ENCODE measurements at places on chromosomes 16 and 17.
A peak's percentile ranks its signal among the peaks of the same experiment; 100 is the strongest.

GRCh38 chr17:44788139-44788538, 29.4 kb downstream of the ADAM11 start:
- no peak for DNase-seq

GRCh38 chr17:41836550-41837196, 641 bp upstream of the NT5C3B start:
- DNase-seq, result no peak

DNA sequence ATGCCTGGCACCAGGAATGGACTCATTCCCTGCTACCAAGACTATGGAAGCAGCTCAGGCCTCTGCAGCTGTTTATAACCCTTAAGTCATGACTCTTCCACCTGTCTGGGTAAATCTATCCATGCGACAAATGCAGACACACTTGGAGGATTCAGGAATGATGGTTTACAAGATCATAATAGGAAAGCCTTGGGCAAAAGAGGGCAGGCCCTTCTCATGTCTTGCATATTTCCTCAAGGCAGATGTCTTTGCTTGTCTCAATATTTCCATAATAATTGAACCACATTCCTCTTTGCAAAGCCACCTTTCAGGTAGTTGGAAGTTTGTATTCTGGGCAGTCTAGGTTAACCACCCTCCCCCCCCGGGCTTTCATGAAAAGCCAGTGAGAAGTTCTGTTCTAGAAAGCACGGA, 884 bp upstream of the JPT1 start:
- no peak for DNase-seq

DNA sequence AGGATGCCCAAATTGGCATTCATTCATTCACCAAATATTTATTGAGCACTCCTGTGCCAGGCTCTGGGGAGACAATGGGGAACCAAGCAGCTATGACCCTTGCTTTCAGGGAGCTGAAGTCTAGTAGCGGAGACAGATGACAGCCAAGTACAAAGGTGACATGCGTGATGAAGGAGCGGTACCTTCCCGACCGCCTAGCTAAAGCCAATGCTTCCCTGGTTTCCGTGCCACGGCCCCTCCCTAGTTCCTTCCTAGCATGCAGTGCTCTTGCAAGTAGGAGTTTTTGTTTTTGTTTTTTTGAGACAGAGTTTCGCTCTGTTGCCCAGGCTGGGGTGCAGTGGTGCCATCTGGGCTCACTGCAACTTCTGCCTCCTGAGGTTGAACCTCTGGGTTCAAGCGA, 3.2 kb upstream of the SLC5A2 start:
- no peak for DNase-seq

GRCh38 chr16:12661656-12662172, 142.0 kb downstream of the CPPED1 start:
- no peak for DNase-seq

GRCh38 chr17:82297280-82297713, 20.1 kb downstream of the CD7 start:
- DNase-seq, result peak; percentile 37

GRCh38 chr17:56985371-56986162, 7.6 kb downstream of the SCPEP1 start:
- DNase-seq, result no peak

- DNase-seq, result no peak
Measured at GRCh38 chr17:50344731-50345365, 1.1 kb upstream of the XYLT2 start.

DNA sequence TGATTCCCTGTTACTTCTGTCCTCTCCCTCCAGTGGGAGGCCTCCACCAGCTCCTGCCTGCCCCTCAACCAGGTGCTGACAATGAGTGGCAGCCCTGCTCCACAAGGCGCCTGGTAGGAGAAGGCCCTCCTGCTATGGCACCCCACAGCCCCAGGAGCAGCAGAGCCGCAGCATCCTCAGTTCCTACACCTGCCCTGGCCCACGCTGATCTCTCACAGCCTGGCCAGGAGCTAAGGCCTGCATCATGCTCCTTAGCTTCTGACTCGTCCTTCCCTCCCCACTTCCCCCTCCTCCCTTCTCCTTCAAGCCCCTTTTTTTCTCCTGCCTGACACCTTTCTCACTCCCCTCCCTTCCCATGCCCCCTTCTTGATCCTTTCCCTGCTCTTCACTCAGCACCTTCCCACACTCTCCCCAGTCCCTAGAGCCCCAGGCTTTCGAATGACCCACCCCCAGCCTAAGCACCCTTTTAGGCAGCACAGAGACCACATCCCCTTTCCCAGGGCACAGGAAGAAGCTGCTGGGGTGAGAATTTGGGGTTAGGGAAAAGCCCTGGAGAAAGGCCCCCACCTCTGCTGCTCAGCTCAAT, 6.5 kb downstream of the PROCA1 start:
- no peak for DNase-seq

GRCh38 chr17:39209317-39210092, 9.4 kb downstream of the RPL19 start:
- no peak for DNase-seq

- DNase-seq, result no peak
Measured at GRCh38 chr16:75317532-75317931, 66.1 kb upstream of the BCAR1 start.

- no peak for DNase-seq
Measured at GRCh38 chr16:1310832-1311200, 1.4 kb downstream of the UBE2I start.

DNA sequence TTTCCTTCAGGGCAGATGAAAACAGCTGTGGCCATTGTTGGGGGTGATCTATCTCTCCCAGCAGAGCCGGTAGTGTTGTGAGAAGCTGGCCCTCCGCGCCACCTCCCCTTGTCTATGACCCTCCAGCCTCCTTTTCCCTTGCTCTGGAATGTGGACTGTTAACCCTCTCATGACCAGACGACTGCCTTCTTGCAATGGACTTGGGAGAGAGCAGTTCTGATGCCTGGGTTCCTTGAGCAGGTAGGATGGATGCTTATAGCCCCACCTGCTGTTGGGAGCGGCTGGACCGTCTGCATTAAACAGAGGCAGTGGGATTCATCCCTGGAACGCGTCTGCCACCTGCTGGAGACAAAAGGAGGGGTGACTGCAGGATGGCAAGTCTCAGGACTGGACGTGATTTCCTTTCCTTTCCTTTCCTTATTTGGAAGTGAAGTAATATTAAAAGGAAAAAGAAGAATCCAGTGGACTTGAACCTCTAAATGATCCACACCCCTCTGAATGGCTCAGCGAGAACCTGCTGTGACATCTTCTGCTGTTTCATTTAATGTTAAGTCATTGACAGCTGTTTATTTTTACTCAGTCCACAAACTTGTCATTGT, 1.8 kb upstream of the SOST start:
- DNase-seq, result peak; percentile 50

- DNase-seq, result no peak
Measured at GRCh38 chr16:50841081-50841886, 99.4 kb downstream of the CYLD start.

DNA sequence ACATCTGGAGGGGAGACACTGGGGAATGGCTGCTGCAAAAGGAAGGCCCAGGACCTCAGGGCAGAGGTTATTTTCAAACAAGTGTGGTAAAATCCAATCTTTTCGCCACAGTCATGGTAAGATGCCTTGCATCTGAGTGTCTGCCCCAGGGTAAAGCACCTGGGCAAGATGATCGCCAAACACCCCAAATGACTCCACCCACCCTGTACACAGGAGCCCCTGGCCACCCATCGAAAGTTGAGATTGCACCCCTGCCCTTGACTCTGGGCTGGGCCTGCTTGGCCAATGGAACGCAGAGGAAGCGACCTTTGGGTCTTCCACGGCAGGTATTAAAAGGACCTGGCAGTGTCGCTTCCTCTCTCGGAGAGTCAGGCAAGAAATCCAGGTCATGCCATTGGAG, 88.8 kb downstream of the C16orf95 start:
- no peak for DNase-seq

GRCh38 chr17:66855204-66855603, 20.3 kb downstream of the CACNG5 start:
- DNase-seq, result no peak

GRCh38 chr17:51860954-51861561, 297.5 kb downstream of the CA10 start:
- DNase-seq, result no peak

DNA sequence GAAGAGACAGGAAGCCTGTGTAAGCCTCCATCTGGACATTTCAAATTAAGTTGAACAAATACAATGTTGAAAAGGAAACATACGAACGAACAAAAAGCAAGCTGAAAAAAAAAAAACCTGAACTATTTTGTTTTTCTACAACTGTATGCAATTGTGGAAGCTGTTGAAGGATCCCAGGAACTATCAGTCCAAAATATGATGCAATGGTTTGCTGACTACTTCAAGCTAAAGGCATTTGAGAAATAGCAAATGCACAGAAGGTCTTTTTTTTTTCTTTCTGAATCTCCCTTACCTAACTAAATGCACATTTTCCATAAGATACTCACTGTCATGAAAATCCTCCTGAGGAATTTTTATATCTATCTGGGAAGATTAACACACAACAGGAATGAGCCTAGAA, 40.2 kb downstream of the MAF start:
- DNase-seq, result no peak

- no peak for DNase-seq
Measured at GRCh38 chr16:58226790-58227189, 28.9 kb upstream of the CSNK2A2 start.

- DNase-seq, result no peak
Measured at GRCh38 chr16:23107936-23108335, 41.3 kb downstream of the USP31 start.

DNA sequence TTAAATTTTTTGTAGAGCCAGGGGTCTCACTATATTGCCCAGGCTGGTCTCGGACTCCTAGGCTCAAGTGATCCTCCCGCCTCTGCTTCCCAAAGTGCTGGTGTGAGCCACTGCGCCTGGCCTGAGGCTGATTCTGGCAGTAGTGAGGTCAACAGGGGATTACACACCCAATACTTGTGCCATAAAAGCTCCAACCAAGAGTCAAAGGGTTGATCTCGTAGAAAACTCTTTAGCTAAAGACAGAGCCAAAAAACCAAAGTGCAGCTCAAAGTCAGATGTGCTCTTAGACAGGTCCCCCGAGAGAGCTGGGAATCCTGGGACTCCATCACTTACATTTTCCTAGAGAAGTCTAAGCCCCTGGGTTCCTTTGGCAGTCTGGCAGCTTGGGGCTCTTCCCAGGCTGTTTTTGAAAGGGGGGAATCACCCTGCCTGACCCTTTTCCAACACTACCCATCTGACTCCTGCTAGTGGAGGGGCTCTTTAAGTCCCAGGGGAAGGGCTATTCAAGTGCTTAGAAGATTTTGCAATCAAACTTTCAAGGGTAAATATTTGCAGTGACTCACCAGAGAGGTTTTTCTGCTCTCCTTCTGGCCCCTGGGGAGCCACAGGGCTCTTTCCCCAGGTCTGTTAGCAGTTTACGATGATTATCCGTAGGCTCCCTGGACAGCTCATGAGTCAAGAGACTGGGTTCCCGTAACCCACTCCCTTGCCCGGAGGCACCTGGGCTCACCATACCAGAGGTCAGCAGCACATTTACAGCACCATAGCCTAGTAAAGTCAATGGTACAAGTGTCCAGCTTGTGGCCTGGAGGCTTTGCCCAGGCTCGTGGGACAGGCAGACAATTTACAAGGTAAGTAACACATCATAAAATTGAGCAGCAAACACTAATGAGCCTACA, 408.7 kb downstream of the SLC39A11 start:
- DNase-seq, result peak; percentile 94

- no peak for DNase-seq
Measured at GRCh38 chr17:4465786-4466185, 32.0 kb downstream of the SPNS3 start.

- DNase-seq, result no peak
Measured at GRCh38 chr16:89678258-89678657, 8.2 kb upstream of the CDK10 start.

GRCh38 chr17:39104657-39105056, 46.8 kb downstream of the PLXDC1 start:
- no peak for DNase-seq

DNA sequence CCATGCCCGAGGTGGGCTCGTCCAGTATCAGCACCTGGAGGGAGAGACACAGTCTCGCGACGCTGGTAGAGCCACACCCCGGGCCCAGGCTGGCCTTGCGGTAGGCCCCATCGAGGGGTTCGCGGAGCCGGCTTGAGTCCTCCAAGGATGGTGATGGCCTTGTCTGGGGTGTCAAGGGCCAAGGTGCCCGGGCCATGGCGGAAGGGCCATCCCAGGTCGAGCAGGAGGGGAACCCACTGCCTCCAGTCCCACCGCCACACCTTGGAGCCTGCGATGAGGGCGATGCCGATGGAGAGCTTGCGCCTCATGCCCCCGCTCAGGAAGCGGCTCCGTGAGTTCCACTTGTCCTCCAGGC, 29.6 kb upstream of the RNPS1 start:
- no peak for DNase-seq

DNA sequence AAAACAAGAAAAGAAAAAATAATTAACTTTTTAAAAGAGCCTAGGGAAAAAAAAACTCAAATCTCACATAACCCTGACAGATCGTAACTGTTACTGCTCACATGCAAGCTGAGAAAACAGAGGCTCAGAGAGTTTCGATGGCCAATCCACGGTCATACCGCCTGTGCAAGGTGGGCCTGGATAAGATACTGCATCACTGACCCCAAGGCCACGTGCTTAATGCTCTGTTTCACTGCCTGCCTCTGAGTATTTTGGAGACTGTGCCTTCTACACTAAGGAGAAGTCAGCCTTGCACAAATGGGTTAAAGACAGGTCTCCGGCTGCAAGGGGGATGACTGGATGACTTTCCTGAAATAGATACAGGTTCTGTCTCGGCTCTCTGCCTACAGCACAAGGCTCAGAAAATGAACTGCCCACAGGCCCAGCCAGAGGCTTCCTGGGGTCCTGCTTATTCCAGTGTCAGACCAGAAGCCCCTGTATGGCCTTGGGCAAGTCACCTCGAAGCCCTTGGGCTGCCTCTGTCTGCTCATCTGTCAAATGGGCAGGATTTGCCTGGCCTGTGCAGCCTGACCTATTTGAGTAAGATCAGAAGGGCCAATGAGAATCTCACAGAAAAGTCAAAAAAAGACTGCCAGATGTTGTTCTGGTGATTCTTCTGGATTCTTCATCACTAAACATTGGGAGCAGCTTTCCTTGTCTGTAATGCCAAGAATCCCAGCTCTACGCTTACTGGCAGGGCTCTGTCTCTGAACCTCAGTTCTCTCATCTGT, 25.8 kb downstream of the CNGB1 start:
- no peak for DNase-seq

- DNase-seq, result no peak
Measured at GRCh38 chr17:9021158-9021991, at the start of gene NTN1. NTN1 (plus strand) TSS chr17:9021510; CDS start chr17:9022374, 864 bp downstream.

GRCh38 chr17:16443511-16444257, 28.3 kb downstream of the TRPV2 start:
- DNase-seq, result no peak

- DNase-seq, result no peak
Measured at GRCh38 chr16:12773221-12773620, 30.5 kb downstream of the CPPED1 start.

All from BJ (cell line).